Stimulated activated CD4-positive, alpha-beta T cell treated with anti-CD3 and anti-CD28 coated beads, TNF-alpha, amount 100 ng/mL, for 24 hours (primary cell): ENCODE measurements at places on chromosomes 4 and X.

GRCh38 chr4:86561256-86561655 lies 32.9 kb upstream of the PTPN13 start:
- DNase-seq, result no peak

GRCh38 chr4:153426207-153426885 lies 39.8 kb upstream of the TMEM131L start:
- no peak for DNase-seq

DNA sequence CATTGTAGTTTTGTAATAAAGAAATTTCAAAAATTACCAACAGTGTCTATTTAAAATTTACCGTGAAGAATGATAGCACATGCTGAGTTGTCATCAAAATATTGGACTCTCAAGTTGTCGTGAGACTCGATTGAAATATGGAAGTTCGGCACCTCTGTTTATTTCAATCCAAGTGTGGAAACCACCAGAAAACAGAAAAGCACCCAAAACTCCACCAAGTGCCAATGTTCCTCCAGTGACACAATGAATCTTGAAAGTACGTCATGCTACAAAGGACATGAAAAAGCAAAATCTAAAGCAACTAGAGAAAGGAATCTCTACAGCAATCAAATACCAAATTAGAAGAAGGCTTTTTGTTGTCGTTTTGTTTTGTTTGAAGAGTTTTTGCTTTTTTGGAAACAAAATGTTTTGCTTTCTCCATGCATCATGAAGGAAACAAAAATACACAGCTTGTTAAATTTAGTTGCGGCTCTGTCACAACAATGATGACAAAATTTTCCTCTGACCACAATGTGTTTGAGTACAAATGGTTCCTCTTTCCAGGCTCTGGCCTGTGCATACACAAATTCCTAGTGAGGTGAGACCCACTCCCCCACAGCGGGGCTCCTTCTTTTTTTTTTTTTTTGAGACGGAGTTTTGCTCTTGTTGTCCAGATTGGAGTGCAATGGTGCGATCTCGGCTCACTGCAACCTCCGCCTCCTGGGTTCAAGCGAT lies 9.6 kb upstream of the IL13RA1 start:
- DNase-seq, result no peak

DNA sequence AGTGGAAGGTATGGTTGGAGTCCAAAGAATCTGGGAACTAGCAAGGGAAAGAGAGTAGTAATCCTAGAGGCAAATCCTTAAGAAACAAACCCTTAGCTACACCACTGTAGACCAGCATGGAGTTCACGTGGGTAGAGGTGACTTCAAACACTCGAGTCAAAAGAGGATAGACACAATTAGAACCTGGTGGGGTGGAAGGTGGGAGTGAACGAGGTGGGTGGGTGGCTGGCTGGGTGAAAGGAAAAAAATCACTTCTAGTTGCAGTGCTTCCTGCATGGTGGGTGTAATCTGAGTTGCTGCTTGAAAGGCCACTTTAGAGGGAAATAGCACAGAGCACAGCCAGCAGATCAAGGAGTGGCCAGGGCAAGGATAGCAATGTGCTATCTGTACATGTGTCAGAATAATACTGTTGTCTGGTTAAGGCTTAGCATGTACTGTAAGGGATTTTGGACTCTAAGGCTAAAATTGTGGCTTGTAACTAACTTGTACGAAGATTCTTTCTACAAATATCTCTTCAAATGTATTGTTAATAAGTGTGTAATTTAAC lies 356.2 kb downstream of the GRIA2 start:
- no peak for DNase-seq

GRCh38 chrX:101744085-101744484 lies 84.4 kb upstream of the ARMCX2 start:
- DNase-seq, result no peak

DNA sequence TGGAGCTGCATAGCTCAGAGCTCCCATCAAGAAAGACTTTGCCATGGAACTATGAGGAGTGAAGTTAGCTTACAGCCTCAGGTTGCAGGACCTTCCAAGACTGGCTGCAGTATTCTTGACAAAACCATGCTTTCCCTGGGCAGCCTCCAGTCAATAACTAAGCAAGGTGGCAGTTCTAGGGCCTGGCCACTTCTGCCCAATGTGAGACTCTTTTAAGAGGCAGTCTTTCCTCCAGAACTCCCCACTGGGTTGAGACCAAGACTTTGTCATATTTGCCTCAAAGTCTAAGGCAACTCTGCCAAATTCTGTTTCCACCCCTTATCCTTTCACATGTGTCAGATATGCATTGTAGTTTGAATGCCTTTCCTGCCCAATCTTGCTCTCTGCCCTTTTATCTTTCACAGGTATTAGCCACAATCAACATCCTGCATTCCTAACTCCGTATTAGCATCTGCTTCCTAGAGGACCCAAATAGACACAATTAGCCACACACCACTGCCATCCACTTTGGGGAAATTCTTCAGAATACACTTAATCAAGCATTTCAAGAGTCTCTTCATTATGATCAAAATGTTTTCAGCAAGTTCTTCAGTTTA lies 17.7 kb upstream of the SLC25A43 start:
- no peak for DNase-seq

DNA sequence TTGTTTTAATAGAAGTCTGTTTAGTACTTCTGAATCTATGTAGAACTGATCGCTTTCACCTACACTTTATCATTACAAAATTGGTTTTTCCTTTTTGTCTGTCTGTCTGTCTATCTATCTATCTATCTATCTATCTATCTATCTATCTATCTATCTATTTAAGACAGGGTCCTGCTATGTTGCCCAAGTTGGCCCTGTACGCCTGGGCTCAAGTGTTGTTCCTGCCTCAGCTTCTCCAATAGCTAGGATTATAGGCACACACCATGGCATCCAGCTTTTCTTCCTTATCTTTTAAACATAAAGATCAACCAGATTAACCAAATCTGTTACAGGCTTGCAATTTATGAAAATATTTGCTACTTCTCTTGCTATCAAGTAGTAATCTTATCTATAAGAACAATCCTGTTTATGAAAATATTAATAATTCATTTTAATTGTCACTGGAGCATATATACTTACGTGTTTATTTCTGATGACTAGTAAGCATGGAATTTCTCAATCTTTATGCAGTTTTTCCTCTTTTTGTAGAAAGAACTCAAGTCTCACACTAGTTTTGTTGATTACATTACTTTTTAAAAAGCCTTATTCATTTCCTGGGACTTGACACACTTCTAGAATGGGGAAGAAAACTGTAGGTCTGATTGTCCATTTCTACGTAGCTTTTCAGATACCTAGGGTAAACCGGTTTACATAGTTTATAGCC lies 24.5 kb downstream of the KIAA0232 start:
- DNase-seq, result no peak
